ENCODE measurements at places on chromosomes 6 and 20. TPM values are rescaled to one million over a fixed set of nuclear protein-coding genes. Genes with fewer than 3 reads are reported as not detected.

DNA sequence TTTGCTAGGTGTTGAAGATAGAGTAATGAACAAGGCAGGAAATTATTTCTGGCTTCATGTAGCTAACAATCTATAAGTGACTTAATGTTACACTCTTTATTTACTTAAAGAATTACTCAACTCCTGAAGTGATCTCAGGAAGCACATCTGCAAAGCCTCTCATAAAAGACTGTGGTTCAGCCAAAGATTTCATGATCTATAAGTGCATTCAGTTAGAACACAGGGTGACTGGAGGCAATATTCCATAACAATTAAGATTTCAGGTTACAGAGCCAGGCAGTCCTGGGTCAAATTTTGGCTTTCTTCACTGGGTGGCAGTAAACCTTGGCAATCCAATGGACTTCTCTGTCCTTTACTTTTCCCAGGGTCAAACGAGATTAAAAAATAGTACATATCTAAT lies 204.0 kb downstream of the TPBG start:
- no peak for DNase-seq

- no peak for DNase-seq
Measured at GRCh38 chr20:7189231-7189630, 421.7 kb downstream of the BMP2 start.

DNA sequence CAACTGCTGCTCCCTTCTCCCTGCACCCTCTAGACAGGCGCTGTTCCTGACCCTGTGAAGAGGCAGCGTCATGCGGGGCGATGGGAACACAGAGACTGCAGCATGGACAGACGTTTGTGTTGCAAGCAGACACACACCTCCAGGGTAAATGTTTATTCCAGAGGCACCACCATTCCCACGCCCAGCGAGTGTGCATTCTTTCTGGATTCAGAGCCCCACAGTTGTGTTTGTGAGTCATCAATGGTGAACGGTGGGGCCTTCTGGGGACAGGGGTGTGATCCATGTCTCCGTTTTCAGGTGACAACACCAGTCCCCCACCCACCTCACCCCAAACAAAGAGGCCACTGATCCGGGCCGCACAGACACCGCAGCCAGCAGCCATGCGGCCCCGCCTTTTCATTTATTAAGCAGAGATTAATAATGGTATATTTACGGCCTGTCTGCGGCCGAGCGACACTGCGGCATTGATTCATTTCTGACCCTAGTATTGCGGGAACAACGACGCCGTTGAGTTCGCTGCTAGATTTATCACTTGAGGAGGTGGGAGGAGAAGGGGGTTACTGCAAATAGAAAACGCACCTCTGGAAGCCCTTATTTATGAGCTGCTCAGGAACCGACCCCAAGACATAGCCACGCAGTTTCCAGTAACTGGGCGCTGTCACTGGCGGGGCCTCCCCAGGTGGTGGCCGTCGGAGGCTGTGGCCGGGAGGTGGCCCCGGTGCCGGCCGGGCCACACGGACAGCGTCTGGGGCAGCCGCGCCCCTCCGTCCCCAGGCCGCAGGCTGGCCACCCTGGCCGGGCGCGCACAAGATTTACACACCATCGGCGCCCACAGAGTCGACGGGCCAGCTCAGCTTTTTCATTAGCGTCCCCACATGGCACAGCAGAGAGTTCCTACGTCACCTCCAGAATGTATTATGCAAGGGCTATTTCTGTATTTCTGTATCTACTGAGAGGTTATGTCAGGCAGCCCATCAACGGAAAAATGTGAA lies 367.6 kb downstream of the THBS2 start:
- no peak for DNase-seq

DNA sequence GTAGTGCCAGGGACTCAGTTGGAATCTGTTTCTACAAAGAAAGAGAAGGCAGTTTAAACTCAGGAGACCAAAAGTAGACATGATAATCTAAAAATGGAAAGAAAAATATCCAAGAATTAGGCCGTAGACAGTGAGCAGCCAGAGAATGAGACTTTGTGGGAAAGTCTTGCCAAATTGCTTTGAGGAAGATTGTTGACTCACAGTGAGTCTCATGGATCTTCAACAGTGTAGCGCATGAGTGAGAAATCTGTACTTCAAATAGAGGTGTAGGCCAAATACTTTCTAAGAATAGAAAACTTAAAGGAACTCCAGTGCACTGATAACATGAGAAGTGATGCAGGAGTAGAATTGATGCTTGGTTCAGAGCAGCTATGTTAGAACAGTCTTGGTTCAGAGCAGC lies 284.5 kb downstream of the HTR1B start:
- DNase-seq = no peak

DNA sequence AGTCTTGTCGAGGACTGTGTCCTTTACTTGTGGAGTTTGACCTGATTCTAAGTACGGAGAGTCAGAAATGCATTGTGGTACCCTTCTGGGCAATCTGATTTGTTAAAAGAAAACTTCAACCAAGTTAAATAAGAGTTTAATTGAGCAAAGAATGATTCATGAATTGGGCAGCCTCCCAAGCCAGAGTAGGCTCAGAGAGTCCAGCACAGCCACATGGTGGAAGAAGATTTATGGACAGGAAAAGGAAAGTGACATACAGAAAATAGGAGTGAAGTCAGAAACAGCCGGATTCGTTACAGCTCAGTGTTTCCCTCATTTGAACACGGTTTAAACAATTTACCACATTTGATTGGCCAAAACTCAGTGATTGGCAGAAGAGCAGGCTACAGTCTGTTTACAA lies 329.2 kb downstream of the DHX35 start:
- DNase-seq = no peak

- peak; percentile 35 for DNase-seq
Measured at GRCh38 chr20:44615169-44615791, 32.9 kb downstream of the PKIG start.

Gene QKI
- 111 TPM for total RNA-seq

Gene TRAPPC3L
- not detected for total RNA-seq
